Dorsolateral prefrontal cortex (tissue), 122 donors: ENCODE measurements at places on chromosomes 16 and 17.

DNA sequence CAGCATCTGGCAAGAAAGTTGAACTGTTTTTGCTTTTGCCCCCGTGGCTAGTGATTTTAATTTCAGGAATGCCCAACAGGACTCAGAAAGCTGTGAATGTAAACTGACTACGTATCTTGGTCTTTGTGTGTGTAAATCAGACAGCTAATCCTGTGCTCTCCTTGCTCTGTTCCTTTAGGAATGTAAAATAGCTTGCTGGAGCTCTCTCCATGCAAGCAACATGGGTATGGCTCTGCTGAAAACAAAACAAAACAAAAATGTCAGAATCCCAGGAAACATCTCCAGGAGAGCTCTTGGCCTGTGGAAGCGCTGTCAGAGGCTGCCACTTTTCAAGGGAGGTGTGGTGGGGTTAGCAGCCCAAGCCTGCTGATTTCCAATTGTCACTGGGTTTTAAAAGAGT is 161.8 kb upstream of the NOG start:
- DNase-seq, result no peak

DNA sequence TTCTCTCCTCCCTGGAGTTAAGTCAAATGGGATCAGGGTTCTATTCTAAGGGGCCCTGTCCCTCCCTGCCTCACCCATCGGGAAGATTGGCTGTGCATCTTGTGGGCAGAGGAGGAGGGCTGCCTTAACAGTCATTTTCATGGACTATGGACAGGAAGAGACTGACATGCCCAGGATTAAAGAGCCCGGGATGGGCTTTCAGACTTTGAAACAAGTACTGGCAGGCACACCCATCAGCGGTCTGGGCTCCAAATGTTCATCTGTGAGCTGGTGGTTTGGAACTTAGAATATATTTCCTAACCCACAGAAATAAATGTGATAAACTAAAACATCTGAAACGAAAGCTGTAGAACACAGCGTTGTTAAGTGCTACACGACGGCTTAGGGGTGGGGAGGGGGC is 6.5 kb downstream of the SLC6A4 start:
- DNase-seq, result no peak

DNA sequence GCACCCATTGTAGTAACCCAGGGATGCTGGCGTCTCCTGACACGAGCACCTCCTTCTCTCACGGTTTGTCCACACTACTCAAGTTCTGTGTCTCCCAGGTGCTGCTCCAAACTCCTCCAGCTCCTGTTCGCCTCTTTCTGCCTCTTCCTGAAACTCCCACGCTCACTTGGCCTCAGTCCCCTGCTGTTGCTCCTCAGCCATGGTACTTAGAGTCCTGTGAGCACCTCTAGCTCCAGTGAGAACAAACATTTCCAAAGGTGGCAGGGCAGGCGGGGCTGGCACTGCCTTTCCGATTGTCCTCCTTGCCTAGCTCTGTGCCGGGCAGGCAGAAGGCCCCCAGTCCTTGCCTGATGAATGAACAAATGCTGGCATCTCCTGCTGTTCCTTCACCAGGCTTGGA is 146.1 kb downstream of the SDK2 start:
- DNase-seq, result no peak

DNA sequence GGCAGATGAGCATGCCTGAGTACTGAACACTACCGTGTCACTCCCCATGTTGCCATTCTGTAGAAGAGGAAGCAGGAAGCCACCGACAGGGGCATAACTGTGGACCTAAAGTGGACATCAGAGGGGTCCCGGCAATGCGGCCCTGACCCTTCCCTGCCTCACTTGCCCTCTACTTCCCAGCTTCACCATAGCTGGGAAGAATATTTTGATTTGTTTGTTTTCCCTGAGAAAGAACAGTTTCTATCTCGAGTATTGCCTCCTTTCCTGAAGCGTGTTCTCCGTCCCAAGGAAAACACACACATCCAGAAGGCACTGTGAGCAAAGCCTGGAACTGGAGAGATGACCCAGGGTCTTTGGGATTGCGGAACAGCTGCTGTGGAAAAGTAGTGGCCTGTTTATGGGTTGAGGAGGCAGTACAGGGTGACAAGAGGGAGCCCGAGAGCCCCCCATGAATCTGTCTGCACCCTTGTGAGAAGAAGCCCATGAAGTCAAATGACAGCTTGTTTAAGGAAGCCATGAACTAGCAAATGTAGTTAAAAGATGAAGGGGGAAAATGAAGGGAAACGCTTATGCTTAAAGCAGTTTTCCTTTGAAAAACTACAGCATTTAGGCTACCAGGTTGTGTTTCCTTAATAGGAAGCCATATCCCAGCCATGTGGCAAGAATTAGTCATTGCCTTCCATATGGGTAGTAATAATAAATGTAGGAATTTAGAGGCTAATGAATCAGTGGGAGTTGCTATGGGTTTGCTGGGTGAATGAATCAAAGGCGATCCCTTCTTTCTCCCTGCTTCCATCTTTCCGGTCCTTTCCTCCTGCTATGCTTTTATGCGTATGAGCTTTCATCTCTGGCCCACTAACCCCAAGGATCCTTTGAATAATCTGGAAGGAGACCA is 90.0 kb upstream of the TBX2 start:
- DNase-seq, result no peak

DNA sequence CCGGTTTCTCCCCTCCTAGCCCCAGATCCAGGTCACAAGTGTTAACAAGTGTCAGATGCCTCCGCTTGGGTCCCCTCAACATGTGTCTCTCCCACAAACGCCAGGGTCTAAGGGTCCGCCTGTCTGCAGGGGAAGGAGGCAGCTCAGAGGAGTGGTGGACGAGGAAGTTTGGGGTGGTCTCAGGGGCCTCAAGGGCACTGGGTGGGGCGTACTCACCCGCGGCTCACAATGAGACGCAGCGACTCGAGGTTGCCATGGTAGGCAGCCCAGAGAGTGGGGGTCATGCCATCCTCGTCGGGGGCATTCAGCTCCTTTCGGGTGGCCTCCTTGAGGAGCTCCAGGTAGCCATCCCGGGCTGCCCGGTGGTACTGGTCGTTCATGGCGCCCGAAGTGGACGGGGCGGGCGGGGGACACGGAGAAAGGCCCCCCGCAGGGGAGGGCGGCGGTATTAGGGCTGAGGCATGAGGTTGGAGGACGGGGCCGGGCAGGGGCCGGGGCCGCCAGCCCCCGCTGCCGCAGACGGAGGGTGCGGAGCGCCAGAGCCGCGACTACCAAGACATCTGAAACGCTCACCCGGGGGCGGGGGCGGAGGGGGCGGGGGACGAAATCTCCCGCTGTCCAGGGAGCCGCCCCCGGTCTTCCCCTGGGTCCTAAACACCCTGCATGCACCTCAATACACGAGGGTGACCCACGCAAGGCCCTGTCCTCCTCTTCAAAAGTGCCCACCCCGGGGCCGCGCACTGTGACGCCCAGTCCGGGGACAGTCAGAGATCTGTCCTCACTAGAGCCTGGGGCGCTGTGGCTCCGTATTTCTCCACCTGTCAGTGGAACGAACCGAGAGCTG is at the start of gene USH1G:
Gene USH1G, minus strand, starts transcription at position 562 of the 844 bp plus-strand sequence. Its CDS starts 182 bp downstream, at position 380.
- no peak for DNase-seq

- DNase-seq, result no peak
Observed at GRCh38 chr17:56847106-56847505, 13.2 kb downstream of the DGKE start.

GRCh38 chr17:48868916-48869500 is 23.6 kb upstream of the ATP5MC1 start:
- DNase-seq, result no peak

DNA sequence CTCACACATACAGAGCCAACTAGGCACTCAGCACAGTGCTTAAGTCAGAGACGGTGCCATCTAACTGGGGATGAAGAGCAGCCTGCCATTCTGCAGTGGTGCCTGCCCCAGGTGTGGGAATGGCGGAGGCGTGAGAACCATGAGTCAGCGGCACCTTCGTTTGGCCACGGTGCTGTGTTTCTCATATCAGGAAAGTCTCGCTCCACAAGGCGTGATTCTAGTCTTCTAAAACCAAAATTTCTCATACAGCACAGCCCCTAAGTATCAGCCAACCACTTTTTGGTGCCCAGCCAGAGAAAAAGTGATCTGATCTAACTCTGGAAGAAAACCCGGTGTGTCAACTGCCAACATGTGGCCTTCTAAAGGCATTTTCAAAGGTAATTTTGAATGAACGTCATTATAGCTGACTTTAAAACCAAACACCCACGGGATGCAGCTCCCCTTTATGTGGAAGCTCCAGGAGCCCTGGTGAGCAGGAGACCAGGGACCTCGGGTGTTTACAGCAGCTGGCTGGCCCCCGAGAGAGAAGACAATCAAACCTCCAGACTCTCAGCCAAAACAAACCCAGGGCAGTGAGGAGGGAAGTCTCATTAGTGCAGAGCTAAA is 54.6 kb downstream of the ABCC12 start:
- no peak for DNase-seq

GRCh38 chr17:80792373-80792781 is 199.3 kb upstream of the CHMP6 start:
- peak; percentile 20 for DNase-seq

GRCh38 chr16:65117811-65118448 is 3.9 kb downstream of the CDH11 start:
- peak; percentile 84 for DNase-seq

GRCh38 chr16:317583-317982 is 34.6 kb downstream of the PDIA2 start:
- no peak for DNase-seq

- DNase-seq, result no peak
Observed at GRCh38 chr16:72841506-72841905, 206.4 kb downstream of the ZFHX3 start.

DNA sequence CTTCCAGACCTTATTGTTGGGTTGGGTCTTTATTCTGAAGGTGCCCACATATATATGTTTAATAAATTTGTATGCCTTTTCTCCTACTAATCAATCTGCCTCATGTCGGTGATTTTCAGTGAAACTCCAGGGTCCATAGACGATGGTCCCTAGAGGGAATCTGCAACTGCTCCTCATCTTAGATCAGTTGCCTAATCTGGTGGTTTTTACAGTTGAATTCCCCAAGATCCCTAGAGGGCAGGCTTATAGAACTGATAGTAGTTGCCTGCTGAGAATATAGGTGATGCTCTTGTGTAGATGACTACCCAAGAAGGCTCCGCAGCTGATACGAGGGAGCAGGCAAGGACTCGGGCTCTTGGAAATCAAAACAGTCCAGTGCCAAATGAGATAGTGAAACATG is 619.2 kb upstream of the C16orf82 start:
- DNase-seq, result no peak

DNA sequence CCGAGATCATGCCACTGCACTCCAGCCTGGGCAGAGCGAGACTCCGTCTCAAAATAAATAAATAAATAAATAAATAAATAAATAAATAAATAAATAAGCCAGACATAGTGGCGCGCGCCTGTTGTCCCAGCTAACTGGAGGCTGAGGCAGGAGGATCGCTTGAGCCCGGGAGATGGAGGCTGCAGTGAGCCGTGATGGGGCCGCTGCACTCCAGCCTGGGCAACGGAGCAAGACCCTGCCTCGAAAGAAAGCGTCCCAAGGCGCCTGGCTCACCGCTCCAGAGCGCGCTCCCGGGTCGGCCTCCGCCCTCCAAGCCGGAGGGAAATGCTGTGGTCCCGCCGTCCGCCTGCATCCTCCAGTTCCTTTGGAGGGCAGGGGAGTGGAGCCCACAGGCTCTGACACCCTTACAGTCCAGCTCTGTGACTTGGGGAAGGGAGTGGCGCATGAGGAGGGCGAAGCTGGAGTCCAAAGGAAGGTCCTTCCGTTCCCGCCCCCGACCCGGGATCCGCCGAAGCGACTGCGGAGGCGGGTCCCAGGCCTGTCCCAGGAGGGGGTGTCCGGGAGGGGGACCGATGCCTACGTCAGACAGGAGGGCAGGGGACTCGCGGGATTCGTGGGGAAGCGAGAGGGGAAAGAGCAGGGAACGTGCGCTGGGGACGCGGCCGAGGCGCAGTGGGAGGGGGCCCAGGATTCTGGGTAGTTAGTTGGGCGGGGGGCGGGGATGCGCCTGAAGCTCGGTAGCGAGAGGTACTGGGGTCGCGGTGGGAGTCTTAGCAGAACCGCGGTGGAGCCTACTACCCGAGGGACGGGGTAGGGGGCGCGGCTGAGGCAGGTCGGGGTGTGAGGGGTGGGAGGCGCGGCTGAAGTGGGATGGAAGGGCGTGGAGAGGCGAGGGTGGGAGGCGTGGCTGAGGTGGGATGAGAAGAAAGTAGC is 8.4 kb upstream of the TRPV2 start:
- DNase-seq, result no peak

- no peak for DNase-seq
Observed at GRCh38 chr16:69840975-69841374, 78.8 kb downstream of the WWP2 start.

DNA sequence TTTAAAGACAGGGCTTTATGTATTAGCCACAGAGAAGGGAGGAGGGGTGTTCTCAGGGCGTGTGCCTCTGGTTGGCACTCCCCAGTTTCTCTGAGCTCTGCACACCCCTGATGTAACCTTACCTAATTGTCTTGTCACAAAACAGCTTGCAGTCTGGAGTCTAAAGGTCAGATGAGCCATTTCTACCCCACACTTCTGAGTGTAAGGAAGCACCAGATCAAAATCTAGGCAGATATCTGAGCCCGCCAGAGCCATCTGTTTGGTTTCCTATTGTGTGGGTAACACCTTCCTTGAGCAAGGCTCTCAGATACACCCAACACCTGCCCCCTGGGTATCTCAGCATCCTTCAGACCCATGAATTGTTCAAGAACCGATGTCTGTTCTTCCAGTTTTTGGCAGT is 15.5 kb downstream of the CDH1 start:
- DNase-seq, result no peak

DNA sequence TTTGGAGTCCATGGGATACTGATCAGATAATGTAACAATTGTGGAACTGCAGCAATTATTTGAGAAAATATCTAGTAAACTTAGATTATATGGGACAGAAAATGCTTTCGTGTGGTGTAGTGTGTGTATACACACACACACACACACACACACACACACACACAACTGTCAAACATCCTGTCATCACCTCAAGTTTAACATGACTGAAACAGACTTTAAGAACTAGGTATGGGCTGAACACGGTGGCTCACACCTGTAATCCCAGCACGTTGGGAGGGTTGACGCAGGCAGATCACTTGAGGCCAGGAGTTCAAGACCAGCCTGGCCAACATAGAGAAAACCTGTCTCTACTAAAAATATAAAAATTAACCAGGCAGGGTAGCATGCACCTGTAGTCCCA is 544 bp upstream of the EVI2A start:
- no peak for DNase-seq

DNA sequence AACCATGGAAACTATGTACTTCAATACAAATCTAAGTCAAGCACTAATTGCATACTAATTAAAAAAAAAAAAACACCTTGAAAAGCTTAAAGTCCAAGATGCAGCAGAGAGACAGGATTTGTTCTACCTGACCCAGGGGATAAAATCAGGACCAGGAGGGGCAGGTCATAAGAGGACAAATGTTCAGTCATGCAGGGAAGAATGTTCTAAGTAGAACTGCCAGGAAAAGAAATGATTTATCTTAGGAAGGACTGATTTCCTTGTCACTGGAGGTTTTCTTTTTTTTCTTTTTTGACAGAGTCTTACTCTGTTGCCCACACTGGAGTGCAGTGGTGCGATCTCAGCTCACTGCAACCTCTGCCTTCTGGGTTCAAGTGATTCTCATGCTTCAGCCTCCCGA is 9.1 kb upstream of the GHDC start:
- DNase-seq, result no peak

- DNase-seq, result no peak
Observed at GRCh38 chr16:59758848-59759247, 1024.7 kb upstream of the GOT2 start.
